Stimulated activated CD4-positive, alpha-beta T cell treated with anti-CD3 and anti-CD28 coated beads, TNF-alpha, amount 100 ng/mL, for 1 hour (primary cell): ENCODE measurements at places on chromosomes 16 and 17.
A peak's percentile ranks its signal among the peaks of the same experiment; 100 is the strongest.

DNA sequence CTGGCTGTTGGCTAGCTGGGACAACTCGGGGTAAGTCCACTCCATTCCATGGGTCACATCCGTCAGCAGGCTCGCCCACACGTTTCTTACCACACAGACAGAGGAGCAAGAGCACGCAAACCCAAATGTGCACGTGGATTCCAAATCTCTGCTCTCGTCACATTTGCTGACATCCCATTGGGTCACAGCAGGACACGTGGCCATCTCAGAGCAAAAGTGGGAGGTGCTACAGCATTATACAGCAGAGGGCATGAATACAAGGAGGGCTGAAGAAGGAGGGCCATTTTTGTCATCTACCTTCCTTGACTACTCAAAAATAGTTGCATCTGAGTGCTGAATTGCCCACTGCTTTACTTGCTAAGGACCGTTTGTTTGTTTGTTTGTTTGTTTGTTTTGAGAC, 84.7 kb downstream of the RBBP6 start:
- DNase-seq = no peak

DNA sequence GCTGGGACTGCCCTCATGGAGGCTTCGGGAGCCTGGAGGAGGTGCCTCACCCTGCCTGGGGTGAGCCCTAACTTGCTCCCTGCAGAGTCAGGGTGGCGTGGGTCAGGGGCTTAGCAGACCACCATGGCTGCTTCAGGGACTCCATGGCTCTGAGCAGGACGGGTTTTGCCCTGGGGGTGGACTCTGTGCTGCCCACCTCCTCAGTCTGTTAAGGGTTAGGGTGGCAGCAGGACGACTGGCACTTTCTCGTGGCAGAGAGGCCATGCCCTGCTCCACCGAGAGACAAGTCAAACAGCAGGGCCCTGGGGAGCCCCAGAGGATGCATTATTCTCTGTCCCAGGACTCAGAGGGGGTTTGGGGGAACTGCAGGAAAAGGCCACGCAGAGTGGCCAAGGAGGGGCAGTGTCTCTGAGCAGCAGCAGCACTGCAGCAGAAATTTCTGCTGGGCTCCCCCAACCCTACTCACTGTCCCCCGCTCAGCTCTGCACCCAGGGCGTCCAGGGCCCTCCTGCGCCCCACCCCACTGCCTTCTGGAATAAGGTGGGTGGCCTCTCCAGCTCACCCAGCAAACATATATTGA, 1.8 kb upstream of the PRSS22 start:
- DNase-seq = no peak

DNA sequence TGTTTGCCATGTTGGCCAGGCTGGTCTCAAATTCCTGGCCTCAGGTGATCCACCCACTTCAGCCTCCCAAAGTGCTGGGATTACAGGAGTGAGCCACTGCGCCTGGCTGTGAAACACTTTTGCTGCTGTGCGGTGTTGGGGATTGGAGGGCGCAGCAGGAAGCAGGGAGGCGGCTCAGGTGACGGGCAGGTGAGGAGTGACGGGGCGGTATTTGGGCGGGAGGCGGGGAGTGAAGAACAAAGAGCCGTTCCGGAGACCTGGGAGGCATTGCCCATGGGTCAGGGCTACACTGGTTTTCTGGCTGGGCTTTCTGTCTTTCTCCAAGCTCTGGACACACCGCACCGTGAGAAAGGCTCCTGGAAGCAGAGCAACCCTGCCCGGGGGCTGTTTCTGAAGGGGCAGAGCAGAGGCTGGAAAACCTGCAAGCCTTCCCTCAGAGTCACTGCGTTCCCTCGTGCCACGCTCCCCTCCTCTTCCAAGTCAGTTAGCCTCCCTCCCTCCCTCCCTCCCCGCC, 22.1 kb downstream of the CRISPLD2 start:
- no peak for DNase-seq

DNA sequence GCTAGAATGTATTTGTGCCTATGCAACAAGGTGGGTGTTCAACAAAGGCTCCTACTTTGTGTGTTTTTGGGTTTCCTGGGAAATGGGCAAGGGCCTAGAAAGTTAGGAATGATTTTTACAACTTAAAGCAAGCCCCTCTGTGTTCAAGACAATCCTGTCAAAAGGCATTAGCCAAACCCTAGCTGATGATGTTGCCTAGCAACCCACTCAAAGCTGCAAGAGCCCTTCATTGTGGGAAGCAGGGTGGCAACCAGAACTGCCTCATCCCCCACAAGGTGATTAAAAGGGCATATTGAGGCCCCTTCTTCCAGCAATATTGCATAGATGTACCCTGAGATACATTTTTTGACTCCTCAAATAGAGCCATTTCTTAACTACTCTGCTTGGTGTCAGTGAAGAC, 16.0 kb upstream of the RASL10B start:
- DNase-seq = no peak

DNA sequence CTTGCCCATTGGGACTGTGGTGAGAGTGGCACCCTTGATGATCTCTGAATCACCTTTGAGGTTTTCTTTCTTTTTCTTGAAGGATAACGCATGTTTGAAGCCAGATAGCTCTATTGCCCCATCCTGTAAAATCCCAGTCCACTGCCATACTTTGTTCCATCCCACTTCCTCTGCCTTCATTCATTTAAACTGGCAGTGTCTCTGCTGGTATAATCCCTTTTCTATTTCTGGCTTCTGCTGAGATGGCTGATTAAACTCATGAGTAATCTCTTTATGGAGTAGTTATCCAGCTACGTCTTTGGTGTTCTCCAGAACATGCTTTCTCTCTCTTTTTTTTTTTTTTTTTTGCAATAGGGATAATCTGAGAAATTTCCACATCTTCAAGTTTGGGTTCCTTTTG, 656.5 kb upstream of the SALL1 start:
- no peak for DNase-seq

DNA sequence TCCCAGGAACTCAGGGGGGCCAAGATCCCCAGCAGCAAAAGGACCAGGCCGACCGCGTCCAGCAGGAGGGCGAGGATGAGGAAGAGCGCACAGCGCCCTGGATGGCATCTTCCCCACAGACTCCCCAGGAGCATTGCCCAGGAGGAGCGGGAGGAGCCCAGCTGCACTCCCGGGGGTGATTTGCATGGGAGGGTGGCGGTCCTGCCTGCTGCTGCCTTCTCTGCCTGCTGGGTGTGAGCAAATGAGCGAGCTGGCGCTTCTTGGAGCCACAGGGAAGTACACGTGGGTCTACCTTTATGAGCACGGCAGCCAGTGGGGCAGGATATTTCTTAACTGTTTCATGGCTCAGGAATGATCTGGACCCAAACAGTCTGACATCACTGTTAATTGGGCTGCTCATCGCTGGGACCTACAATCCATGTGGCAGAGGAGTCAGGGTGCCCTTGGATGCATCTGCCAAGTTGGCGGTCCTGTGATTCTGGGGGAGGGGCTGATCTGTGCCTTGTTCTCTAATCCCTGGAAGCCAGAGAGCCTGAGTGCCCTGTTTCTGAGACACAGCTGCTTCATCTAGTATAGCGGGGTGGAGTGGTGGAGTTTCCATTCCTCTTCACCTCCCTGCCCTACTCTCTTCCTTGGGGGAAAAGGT, at the start of gene TMEM238L:
TSS of gene TMEM238L (minus strand) at position 270 of the 646 bp plus-strand sequence. CDS start at position 134, 136 bp downstream.
- DNase-seq = no peak

GRCh38 chr16:86391984-86392383, 118.3 kb upstream of the FOXF1 start:
- DNase-seq = no peak

- DNase-seq = no peak
These were observed 56.7 kb downstream of the TBX4 start for GRCh38 chr17:61508912-61509311.

- DNase-seq = no peak
These were observed 94.8 kb upstream of the DNAH17 start for GRCh38 chr17:78672005-78672404.

DNA sequence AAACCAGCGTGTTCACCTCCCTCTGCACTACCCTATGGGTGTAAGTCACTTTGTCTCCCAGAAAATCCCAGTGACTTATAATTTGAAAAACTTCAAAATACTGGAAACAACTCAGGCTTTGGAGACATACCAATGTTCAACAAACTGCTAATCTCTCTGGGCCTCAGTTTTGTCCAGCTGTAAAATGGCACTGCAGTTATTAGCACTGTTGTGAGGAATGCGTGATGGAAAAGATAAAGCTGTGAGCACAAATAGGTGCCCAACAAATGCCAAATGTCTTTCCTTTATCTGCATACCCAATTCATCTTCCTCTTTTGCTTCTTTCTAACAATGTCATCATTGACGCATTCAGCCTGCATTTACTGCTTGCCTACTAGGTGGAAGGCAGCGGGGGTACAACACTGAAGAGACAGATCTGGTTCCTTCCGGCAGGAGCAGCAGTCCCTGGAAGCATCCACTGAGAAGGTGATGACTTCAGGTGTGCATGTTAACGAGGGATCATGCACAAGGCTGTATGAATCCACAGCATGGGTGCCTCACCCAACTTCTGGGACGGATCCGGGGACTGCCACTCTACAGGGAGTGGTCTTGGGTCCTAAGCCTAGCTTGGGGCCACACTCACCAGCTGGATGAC, 63.4 kb downstream of the CYTH1 start:
- no peak for DNase-seq

DNA sequence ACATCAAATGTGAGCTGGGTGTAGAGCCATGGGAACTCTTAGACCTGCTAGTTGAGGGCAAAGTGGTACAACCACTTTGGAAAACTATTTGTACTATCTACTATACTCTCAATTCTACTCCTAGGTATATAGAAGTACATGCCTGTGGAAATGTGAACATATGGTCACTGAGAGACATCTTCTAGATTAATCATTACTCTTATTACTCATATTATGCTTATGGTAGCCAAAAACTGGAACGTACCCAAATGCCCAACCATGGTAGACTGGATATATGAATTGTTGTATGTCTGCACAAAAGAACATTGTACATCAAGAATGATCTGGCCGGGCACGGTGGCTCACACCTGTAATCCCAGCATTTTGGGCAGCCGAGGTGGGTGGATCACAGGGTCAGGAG, 2.7 kb downstream of the WDR45B start:
- no peak for DNase-seq

- DNase-seq = no peak
These were observed 7.0 kb upstream of the HID1 start for GRCh38 chr17:74979408-74980146.

GRCh38 chr17:78360371-78361224, 721 bp upstream of the SOCS3 start:
- DNase-seq = peak; percentile 79

DNA sequence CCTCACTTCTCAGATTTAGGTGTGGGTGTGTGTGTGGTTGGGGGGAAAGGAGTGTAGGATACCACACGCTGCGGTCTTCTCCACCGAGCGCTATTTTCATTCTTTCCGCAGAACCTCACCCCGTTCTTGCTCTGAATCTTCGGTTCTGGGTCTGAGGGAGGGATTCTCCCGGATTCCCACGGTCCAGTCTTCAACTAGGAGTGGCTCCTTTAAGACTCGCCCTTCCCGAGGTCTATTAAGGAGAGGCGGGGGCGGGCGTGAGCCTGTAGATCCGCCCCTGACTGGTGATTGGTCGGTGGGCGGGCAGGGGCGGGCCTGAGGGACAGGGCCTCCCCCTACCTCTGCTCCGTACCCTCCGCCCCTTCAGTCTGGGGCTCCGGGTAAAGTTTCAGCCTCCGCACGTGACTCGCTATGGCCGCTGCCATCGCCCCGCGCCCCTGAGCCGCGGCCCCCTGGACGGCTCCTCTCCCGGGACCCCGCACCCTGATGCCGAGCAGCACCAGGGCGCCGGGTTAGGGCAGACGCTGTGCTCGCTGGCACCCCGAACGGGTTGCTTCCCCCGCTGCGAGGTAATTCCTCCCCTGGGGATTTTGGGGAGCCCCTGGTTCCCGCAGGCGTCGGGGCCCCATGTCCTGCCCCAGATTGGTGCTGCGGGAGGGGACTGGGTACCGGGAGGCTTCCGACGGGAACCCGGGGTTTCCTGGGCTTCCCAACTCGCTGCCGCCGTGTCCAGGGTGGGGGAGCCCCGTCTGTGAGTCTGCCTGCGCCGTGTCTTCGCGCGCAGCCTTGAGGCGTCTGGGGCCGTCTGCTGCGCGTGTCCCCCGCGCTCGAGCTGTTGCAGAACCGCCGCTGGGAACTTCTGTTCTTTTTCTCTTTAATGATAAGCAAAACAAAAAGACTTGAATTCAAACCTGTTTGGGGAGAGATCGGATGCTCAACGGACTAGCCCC, 9.2 kb downstream of the RARA start:
- DNase-seq = peak; percentile 84

DNA sequence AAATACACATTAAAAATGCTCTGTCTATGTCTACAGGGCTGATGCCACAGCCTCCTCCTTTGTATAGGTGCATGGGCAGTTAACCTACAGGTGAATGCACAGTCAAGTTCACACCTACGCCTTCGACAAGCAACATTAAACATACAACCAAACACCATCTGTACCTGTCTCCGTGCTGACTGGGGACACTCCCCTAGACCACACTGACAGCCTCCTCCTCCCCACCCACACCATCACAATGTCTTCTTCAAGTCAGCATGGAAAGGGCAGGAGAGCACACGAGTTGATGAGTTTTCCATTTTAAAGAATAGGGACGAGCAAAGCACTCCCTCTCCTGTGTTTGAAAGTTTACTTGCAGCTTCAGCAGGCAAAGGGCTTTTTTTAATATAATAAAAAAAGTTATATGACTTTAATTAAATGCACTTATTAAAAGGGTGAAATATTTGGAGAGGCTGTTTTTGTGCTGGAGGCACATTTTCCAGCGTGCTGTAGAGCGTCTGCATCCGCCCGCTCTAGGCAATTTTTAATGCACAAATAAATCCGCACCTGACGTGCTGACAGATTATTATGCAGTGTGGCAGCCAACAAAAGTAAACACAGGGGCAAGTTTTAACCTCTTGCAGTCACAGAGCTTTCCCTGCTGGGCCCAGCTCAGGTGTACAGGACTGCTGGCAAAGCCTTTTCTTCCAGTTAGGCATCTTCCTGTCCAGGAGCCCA, 367.9 kb downstream of the SOX9 start:
- no peak for DNase-seq

GRCh38 chr16:87231911-87232310, 85.3 kb downstream of the C16orf95 start:
- no peak for DNase-seq

- DNase-seq = no peak
These were observed 109.1 kb downstream of the MSI2 start for GRCh38 chr17:57365420-57365819.

- no peak for DNase-seq
These were observed 4.7 kb upstream of the SPAG7 start for GRCh38 chr17:4972322-4972721.

- DNase-seq = peak; percentile 46
These were observed 12.7 kb upstream of the HASPIN start for GRCh38 chr17:3710951-3711383.

DNA sequence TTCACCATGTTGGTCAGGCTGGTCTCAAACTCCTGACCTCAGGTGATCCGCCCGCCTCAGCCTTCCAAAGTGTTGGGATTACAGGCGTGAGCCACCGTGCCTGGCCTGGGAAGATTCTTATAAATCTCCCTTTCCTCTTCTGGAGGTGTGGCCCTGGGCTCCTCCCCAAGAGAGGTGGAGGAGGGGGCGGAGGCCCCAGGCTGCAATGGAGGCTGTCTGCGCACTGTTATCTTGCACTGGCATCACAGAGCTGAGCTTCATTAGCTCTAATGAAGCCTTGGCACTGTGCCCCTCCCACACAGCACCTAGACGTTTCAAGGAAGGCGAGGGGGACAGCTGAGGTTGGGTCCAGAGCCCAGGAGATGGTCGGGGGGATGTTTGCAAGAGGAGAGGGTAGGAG, 7.5 kb downstream of the ARHGAP23 start:
- no peak for DNase-seq
